ENCODE measurements at places on chromosomes 7 and 10.

- no peak for DNase-seq
- H3K4me1 ChIP-seq: peaks cover 26% of the 10 kb centered on the region
- H3K27ac ChIP-seq: no peak overlapping the region
- H3K27me3 ChIP-seq: no peaks in the 10 kb centered on the region
- peaks cover 15% of the 10 kb centered on the region for H3K36me3 ChIP-seq
These were observed 57.7 kb downstream of the DNAJB6 start for GRCh38 chr7:157394246-157395191.

- no peaks in the 10 kb centered on the region for H3K36me3 ChIP-seq
- H3K27ac ChIP-seq: no peak overlapping the region
- DNase-seq: no peak
These were observed 4.9 kb upstream of the ADIRF start for GRCh38 chr10:86963341-86963919.

DNA sequence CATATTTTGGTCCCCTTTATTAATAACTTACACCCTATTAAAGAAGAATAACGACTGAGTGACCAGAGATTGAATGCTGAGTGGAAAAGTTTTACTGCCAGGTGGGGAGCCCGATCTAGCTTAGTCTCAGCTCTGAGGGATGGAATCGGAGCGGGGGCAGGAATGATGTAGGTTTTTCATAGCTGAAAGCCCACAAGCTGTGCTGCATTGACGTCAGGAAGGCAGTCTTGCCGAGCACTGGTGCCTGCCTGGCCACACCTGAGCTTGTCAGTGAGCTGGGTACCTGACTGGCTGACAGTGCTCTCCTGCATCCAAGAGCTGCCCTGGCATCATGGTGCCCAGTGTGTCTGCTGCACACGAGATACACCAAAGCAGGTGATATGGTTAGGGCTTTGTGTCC is 34.8 kb downstream of the GRK5 start:
- no peak for DNase-seq
- H3K4me3 ChIP-seq: no peak overlapping the region
- no peaks in the 10 kb centered on the region for H3K27me3 ChIP-seq
- peaks cover 46% of the 10 kb centered on the region for H3K4me1 ChIP-seq

DNA sequence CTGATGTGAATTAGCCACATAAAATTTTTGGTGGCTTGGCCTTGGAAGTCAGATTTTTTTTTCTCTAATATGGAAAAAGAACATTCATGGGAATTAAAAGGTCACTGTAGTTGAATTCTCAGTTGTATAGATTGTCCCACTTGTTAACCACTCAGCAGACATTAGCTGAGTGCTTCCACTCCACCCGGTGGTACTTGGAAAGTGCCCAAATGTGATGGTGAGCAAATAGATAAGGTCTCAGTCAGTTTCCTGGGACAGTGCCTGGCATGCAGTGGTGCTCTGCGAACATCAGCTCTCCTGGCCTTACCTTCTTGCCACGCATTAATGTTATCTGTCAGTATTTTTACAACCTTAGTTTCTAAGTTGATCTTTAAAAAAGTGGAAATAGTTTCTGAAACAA is 1.4 kb downstream of the ATP5F1C start:
- H3K27ac ChIP-seq: no peak overlapping the region
- H3K4me3 ChIP-seq: no peak overlapping the region
- peaks cover 18% of the 10 kb centered on the region for H3K36me3 ChIP-seq
- peaks cover 55% of the 10 kb centered on the region for H3K4me1 ChIP-seq
- no peaks in the 10 kb centered on the region for H3K27me3 ChIP-seq

DNA sequence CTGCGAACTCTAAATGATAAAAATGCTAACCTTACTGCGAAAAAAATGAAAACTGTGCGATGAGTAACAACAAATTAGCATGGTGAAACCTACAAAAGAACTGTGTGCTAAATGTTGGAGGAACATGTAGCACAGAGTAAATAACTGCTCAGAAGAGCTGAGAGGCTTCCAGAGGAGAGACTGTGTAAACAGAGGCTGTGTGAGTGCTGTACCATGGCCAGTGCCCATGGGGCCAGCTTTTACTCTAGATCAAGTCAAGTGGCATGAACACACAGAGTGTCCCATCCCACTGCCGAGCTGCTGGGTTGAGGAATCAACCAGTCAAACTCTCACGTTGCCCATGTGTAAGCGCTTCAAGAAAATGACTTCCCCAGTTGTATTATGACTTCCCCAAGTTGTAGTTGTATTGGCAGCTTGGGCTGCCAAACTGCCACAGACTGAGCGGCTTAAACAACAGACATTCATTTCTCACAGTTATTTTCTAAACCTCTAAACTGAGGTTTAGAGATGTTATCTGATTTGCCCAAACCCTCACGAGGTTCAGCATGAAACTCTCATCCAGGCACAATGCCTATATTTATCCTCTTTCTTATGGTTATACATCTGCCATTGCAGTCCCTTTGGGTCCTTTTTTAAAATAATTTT is 270.7 kb downstream of the ABCA13 start:
- H3K27ac ChIP-seq: no peak overlapping the region
- no peaks in the 10 kb centered on the region for H3K36me3 ChIP-seq
- peaks cover 4% of the 10 kb centered on the region for H3K27me3 ChIP-seq
- no peak for DNase-seq
- H3K4me3 ChIP-seq: no peak overlapping the region

GRCh38 chr7:84081973-84082522 is 112.5 kb downstream of the SEMA3A start:
- no peak overlapping the region for H3K27ac ChIP-seq
- H3K36me3 ChIP-seq: no peaks in the 10 kb centered on the region
- H3K4me1 ChIP-seq: peaks cover 8% of the 10 kb centered on the region
- H3K4me3 ChIP-seq: no peak overlapping the region
- no peaks in the 10 kb centered on the region for H3K27me3 ChIP-seq

DNA sequence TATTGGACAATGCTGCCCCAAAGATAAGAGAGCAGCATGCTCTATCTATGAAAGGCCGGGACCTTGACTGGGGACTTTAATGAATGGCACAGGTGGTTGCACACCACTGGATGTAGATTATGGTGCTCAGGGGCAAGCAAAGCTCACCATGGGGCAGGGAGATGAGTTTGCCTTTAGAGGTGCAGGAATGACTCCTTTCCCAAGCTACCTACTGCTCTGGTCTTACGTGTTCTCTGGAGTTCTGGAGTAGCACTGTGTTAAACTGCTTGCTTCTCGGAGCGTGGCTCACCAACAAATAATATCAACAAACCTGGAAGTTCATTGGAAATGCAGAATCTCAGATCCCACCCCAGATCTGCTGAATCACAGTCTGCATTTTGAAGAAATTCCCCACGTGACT is 445.3 kb downstream of the RPS24 start:
- no peak overlapping the region for H3K27ac ChIP-seq
- H3K36me3 ChIP-seq: no peaks in the 10 kb centered on the region
- no peak for DNase-seq
- no peaks in the 10 kb centered on the region for H3K4me1 ChIP-seq
- H3K4me3 ChIP-seq: no peak overlapping the region

- no peaks in the 10 kb centered on the region for H3K36me3 ChIP-seq
- H3K27ac ChIP-seq: no peak overlapping the region
- DNase-seq: no peak
- H3K27me3 ChIP-seq: no peaks in the 10 kb centered on the region
These were observed 330.0 kb downstream of the BBS9 start for GRCh38 chr7:33459340-33459751.

DNA sequence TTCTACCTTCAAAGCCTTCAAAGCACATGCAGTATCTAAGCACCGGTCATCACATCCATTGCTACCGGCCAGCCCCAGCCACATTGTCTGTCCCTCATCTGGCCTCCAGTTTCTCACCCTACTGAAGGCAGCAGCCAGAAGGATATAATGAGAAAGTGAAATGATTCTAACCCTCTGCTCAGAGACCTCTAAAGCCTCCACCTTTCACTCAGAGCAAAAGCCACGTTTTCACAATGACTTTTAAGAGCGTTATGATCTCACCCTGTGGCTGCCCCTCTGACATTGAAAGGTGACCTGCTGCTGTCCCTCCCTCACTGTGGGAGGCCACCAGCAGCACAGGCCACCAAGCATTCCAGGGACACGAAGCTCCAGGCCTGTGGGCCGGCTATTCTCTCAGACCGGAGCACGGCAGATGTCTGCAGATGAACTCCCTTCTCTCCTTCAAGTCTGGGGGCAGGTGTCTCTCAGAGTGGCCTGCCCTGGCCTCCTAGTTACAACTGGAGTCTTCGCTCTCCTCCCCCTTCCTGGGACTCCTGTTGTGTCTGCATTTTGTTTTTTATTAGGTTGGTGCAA is 94.9 kb upstream of the EEPD1 start:
- H3K4me3 ChIP-seq: no peak overlapping the region
- no peaks in the 10 kb centered on the region for H3K4me1 ChIP-seq
- DNase-seq: no peak
- no peaks in the 10 kb centered on the region for H3K36me3 ChIP-seq

GRCh38 chr7:91320366-91321078 is 56.3 kb downstream of the FZD1 start:
- no peaks in the 10 kb centered on the region for H3K4me1 ChIP-seq
- H3K4me3 ChIP-seq: no peak overlapping the region
- no peak for DNase-seq
- no peaks in the 10 kb centered on the region for H3K27me3 ChIP-seq
- no peak overlapping the region for H3K27ac ChIP-seq

GRCh38 chr10:67119651-67120050 is 193.8 kb downstream of the LRRTM3 start:
- no peak for DNase-seq
- no peaks in the 10 kb centered on the region for H3K4me1 ChIP-seq
- H3K27me3 ChIP-seq: no peaks in the 10 kb centered on the region

GRCh38 chr7:73892003-73892999 is 31.3 kb downstream of the TMEM270 start:
- H3K36me3 ChIP-seq: no peaks in the 10 kb centered on the region
- no peaks in the 10 kb centered on the region for H3K4me1 ChIP-seq
- H3K4me3 ChIP-seq: no peak overlapping the region
- H3K27ac ChIP-seq: no peak overlapping the region
- no peak for DNase-seq
